ENCODE measurements at places on chromosomes 1 and 21. TPM values are rescaled to one million over a fixed set of nuclear protein-coding genes. Genes with fewer than 3 reads are reported as not detected.

C1orf198 gene
- total RNA-seq = 3.8 TPM

TP73 gene
- not detected for total RNA-seq

CLDN19 gene
- total RNA-seq = not detected

TBX19 gene
- 0.69 TPM for total RNA-seq

FOXO6 gene
- total RNA-seq = 1.7 TPM

GPR37L1 gene
- not detected for total RNA-seq

MRPL37 gene
- 29.8 TPM for total RNA-seq

DYNLT4 gene
- 2.5 TPM for total RNA-seq

SPATA6 gene
- total RNA-seq = 2.1 TPM

DDX20 gene
- 35.9 TPM for total RNA-seq

TRMT1L gene
- 3.0 TPM for total RNA-seq

HENMT1 gene
- total RNA-seq = 7.5 TPM

LENEP gene
- total RNA-seq = not detected

CLCA4 gene
- total RNA-seq = not detected

BNIPL gene
- 0.47 TPM for total RNA-seq

PKP1 gene
- total RNA-seq = not detected

NR1I3 gene
- not detected for total RNA-seq

ANKRD34A gene
- 0.42 TPM for total RNA-seq

LRRN2 gene
- total RNA-seq = not detected

CR1 gene
- total RNA-seq = 8.0 TPM

OR2L5 gene
- not detected for total RNA-seq

DIO1 gene
- total RNA-seq = not detected

C1orf87 gene
- not detected for total RNA-seq

MXRA8 gene
- 9.3 TPM for total RNA-seq

TNFSF18 gene
- not detected for total RNA-seq

LYST gene
- total RNA-seq = 34.1 TPM

SH2D1B gene
- not detected for total RNA-seq

DCST1 gene
- total RNA-seq = not detected

C8B gene
- total RNA-seq = not detected

CCDC17 gene
- 3.8 TPM for total RNA-seq

PER3 gene
- total RNA-seq = 8.7 TPM

VAV3 gene
- 9.7 TPM for total RNA-seq

RAB7B gene
- not detected for total RNA-seq

NUAK2 gene
- total RNA-seq = 18.3 TPM

PAX7 gene
- total RNA-seq = not detected

NCF2 gene
- 1.4 TPM for total RNA-seq

PPIH gene
- 31.0 TPM for total RNA-seq

GSTM2 gene
- 94.0 TPM for total RNA-seq

SPRR2A gene
- total RNA-seq = not detected

NPPB gene
- not detected for total RNA-seq

HMGCL gene
- total RNA-seq = 9.2 TPM

All from CD8-positive, alpha-beta T cell (primary cell).